MM.1S (cell line): ENCODE measurements at places on chromosomes 7 and 10.

GRCh38 chr7:50661345-50662040 is 96.3 kb upstream of the DDC start:
- peak; percentile 83 for DNase-seq

GRCh38 chr7:106345421-106346166 is 60.8 kb upstream of the NAMPT start:
- no peak for DNase-seq

GRCh38 chr7:85508642-85509410 is 322.0 kb upstream of the SEMA3D start:
- no peak for DNase-seq

DNA sequence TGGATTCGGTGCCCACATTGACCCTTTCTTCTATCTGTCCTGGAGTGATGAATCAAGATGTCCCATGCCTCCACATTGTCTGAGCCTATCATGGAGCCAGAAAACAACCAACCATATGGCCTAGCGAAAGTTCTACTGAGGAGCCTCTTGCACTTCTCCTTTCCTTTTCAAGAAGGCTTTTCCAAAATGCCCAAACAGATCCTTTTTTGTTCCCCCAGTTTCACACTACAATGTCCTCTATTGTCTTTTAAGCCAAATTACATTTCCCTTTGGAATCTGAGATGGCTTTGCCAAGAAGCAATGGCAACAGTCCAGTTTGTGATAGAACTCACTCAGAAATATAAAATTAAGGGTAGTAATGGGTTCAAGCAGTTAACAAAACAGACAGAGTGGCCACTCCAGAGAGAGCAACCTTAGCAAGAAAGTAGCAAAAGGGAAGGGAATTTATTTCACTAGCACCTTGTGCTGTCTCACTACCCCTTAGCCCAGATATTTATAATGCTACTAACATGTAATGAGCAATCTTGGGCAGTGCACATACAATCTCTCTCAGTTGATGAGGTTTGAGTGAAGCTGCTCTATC is 194.6 kb upstream of the PDE1C start:
- DNase-seq = no peak

DNA sequence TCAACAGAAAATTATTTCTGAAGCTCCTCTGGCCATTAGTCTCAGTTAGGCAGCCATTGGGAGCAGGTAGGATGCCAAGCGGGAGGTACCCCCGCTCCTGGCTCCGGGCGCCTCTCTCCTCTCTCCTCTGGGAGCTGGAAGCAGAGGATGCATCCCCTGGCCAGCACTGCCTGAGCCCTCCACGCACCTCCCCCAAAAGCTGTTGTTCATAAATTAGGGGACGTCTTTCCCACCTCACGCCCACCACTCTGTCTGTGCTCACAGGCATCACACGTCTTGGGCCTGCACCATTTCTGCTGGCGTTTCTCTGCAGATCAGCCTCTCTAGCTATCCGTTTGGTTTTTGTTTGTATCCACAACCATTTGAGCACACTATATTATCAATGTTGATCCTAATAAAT is 609.0 kb upstream of the FOXK1 start:
- no peak for DNase-seq

DNA sequence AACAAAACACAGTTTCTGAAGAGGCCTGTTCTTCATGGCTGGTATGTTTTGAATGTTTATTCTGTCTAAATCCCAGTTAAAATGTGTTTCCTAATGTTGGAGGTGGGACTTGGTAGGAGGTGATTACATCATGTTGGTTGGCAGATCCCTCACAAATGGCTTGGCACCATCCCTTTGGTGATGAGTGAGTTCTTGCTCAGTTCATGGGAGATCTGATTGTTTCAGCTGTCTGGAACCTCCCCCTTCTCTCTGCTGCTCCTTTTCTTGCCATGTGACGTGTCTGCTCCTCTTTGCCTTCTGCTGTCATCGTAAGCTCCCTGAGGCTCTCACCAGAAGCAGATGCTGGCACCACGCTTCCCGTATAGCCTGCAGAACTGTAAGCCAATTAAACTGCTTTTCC is 383.6 kb upstream of the TPK1 start:
- DNase-seq = no peak

DNA sequence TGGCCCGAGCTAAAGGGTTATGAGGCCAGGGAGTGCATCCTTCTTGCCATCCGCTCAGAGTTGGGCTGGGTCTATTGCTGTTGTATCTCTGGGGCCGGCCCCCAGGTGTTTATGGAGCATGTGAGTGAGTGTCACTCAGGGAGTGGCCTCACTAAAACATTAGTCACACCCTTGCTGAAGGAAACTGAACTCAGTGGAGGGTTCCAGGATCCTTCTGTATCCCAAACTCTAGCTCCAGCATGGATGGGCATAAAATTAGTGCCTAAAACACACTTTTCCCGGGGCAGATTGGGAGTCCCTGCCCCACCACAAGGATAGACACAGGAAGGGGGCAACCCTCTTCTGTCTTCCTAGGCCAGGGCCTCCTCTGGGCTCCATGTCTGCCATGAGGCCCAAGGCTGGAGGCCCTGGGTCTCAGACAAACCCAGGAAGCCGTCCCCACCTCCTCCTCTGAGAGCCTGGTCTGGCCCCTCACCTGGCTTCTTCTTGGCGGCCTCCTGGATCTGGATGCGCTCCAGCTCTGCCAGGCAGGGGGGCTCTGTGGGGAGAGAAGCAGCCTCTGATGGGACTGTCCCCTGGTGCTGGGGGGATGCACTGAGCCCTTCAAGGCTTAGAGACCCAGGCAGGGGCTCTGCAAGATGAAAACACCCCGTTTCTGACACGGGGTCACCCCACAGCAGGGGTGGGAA is 24.5 kb downstream of the SPOCK2 start:
- DNase-seq = no peak

DNA sequence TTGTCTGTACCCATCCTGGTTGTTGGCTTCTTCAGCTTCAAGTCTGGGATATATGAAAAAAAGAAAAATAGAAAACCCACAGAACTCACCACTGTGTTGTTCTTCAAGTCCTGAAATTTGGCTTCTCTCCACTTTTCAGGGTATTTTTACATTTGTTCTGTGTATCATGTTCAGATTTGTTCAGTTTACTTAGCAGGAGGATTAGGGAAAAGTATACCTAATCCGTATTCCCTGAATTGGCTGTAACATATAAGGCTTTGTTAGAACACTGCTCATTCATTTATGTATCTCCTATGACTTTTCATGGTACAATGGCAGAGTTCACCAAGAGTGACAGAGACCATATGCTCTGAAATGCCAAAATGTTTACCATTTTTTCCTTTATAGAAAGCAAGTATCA is 146.9 kb downstream of the PTN start:
- no peak for DNase-seq

DNA sequence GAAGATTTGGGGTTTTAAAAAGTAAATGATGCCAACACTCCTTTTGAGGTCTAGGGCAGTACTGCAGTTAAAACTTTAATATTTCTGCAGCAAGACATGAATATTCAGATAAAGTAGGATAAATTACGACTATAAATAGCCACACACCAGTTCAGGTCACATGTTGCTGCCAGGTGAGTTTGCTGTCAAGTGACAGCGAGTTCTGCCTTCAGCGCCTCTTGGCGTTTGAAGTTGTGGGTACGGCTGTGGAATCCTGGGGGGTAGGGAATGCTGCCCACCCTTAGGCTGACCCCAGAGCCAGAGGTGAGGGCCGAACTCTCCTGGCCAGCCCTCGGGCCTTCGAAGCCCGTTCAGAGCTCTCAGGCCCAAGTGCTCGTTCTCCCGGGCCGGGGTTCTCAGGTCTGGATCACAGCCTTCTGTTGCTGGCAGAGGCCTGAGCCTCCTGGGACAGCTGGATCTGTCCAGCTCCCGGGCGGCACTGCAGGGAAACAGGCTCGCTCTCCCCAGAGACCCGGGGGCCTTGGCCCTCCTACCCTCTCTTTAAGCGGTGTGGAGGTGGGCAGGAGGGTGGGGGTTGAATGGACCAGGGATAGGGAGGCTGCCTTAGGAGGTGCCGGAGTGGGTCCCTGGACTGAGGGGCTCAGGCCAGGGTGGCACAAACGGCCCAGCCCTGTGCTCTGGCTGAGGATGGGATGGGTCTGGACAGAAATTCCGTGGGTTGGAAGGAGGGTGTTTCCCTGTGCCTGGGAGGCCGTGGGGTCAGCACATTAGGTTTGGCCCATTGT is 5.4 kb downstream of the BRI3 start:
- no peak for DNase-seq

- no peak for DNase-seq
These were observed 493.2 kb upstream of the KLF6 start for GRCh38 chr10:4278186-4278585.

- no peak for DNase-seq
These were observed 86.2 kb downstream of the HECW1 start for GRCh38 chr7:43198599-43199090.

GRCh38 chr10:78029269-78030226 is at the start of gene POLR3A:
Gene POLR3A, minus strand, starts transcription at chr10:78029515. Its CDS starts 108 bp downstream, at chr10:78029407.
- peak; percentile 97 for DNase-seq

GRCh38 chr10:115278294-115278693 is 185.1 kb downstream of the ATRNL1 start:
- DNase-seq = no peak

DNA sequence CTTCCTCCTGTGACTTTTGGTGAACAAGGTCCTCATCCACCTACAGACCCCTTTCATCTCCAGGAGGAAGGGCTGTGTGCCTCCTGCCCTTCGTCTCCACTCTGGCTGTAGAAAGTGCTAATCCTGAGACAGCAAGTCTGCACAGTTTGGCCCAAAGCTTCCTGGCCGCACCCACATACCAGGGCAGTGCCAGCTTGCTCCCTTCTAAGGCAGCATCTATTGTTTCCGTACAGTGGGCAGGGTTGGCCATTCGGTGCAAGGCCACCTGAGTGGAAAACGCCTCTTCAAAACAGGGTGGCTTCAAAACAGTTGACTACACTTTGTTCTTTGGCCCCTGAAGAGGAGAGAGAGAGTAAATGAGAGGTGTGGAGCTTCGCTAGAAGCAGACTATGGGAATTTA is 134.1 kb upstream of the KLF14 start:
- DNase-seq = no peak

DNA sequence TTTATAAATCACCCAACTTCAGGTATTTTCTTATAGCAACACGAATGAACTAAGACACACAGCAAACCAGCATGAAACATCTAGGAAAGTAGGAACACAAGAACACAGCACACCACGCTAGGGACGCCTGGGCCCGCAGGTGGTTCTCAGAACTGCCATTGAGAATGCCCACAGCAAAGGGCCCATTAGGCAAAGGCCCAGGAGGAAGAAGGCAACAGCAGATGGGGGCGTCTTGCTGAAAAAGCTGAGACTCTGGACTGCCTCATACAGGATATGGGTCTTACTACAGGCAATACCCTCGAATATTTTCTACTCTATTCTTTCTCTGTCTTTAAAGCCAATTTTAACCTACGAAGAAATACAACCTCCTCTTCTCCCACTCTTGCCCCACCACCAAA is 77.3 kb downstream of the PARD3 start:
- no peak for DNase-seq

- DNase-seq = no peak
These were observed 42.4 kb downstream of the CCNY start for GRCh38 chr10:35378541-35379210.

GRCh38 chr10:33010132-33011037 is 52.4 kb upstream of the ITGB1 start:
- DNase-seq = no peak

- DNase-seq = no peak
These were observed 49.6 kb downstream of the TES start for GRCh38 chr7:116259871-116260440.

- no peak for DNase-seq
These were observed 6.4 kb downstream of the DRGX start for GRCh38 chr10:49389361-49389933.

DNA sequence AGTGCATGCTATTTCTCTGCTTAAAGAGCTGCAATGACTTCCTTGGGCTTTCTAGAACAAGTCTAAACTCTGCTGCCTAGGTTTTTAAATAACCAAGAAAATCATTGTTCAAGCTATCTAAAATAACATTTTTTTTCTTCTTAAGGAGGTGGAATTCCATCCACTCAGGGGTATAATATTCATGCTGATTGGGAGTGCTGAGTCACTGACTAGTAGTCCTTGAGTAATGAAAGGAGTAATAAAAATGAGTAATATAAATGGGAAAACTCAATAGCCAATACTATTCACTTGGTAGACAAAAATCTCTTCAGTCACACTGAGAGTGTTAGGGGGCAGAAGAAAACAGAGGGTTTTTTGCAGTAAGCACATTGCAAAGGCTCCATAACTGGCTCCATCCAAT is 72.0 kb downstream of the GFRA1 start:
- DNase-seq = no peak

GRCh38 chr10:46555366-46555712 is 1.1 kb downstream of the GPRIN2 start:
- DNase-seq = no peak

DNA sequence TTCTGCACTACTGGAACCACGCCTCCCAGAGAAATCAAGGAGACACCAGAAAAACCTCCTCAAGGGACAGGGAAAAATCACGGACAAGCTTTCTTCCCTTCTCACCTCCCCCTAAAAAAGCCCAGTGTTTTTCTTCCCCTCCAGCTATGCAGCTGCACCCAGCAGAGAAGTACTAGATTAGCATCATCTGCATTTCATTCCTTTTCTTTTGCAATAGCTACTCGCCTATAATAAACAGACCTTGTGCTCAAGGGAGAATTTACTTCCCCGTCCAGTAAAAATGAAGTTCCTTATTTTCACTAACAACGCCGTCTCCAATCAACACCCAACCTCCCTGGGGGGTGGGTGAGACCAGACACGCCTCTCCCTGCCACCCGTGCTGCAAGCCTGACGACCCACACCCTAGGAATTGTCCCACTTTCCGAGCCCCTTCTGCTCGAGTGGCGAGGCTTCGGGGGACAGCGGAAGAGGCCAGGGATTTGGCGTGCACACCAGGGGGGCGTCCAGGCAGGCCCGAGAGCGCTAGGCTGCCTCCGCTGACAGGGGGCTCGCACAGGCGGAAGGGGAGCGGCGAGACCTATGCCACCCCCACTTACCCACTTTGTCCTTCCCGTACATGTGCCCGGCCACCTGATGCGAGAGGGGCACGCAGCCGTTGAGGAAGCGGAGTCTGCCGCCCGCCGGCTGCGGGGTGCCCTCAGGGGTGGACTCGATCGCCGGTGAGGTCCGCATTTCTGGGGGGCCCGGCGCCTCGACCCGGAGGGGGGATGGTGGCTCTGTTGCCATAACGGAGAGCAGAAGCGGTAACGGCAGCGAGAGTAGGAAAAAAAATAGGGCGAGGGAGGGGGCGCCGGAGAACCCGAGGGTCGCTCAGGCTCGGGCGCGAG is 625 bp downstream of the IPMK start:
- DNase-seq = peak; percentile 31

- DNase-seq = no peak
These were observed 95.7 kb downstream of the GNAI1 start for GRCh38 chr7:80230327-80230726.

GRCh38 chr10:117351558-117351957 is 23.7 kb downstream of the PDZD8 start:
- DNase-seq = no peak

GRCh38 chr7:106313456-106313901 is 28.7 kb upstream of the NAMPT start:
- DNase-seq = no peak

DNA sequence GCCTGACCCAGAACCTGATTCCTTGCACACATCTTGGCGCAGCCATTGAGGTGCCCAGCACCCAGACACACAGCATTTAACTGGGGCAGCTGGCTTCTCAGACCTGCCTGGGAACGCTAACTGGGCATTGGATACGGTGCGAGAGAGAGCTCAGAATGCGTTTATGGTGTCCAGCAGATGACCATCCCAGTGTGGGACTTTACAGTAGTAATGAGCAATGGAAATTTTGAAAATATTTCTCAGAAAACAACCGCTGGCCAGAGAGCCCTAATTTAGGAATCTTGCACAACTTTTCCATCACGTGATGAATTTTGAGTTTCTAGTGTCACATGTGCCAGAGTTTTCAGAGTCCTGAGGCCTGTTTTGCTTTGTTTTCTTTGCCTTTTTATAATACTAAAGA is 78.2 kb upstream of the SEC61G start:
- DNase-seq = no peak
